HuH-7 (cell line): ENCODE measurements at places on chromosomes 5 and 9.

DNA sequence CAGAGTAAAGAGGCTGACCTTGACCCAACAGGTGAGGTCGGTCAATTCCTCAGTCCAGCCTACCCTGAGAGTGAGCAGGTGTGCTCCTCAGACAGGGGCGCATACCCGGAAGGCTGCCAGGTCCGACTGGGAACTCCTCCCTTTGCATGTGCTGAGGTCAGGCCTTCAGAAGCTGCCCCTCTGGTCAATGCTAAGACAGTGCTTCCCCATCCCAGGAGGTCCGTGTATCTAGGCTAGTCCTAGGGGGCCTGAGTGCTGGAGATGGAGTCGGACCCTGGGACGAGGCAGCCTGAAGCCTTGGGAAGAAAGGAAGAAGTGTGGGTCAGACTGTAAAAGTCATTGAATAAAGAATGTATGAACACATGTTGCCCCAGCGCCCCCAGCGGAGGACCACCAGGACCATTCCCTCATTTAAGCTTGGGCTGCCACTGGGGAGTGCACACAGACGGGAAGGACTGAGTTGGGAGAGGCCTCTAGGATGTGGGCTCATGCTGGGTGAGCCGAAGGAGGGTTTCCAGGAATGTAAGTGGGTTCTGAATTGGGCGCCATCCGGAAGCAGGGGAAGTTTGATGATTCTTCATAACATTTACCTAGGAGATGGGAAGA lies 41.0 kb upstream of the GFPT2 start:
- no peak for DNase-seq

DNA sequence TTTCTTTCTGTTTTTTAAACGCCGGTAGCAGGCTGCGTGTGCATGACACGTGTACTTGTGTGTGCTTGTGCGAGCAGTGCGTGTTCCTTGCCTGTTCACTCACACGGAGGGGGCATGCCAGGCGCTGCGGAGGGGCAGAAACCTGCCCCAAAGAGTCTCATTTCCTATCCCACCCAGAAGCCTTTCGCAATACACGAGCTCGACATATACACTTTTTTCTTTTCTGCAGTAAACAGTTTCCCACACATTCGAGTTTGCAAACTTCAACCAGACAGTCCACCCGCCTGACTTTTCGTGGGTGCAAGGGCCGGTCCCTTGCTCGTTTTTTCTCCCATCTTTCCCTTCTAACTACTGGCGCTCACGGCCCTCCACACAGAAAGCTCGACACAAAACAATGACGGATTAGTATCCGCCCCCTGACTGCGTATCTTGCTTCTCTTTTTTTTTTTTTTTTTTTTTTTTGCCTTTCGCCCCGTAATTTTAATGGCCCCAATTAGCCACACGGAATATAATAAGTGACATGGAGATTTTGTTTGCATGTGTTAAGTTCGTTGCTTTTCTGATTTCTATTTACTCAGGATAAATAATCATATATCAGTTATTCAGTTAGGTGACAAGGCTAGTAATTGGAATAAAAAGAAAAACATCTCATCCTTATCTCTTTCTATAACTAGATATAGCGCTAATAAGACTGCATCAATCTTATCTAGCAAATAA lies 5.3 kb upstream of the OTP start:
- no peak for DNase-seq

GRCh38 chr9:93587651-93588347 lies 11.4 kb downstream of the PHF2 start:
- DNase-seq = no peak

- DNase-seq = no peak
Observed at GRCh38 chr5:121668635-121669034, 183.0 kb upstream of the FTMT start.

- DNase-seq = no peak
Observed at GRCh38 chr9:97756991-97757390, 59.9 kb upstream of the XPA start.

DNA sequence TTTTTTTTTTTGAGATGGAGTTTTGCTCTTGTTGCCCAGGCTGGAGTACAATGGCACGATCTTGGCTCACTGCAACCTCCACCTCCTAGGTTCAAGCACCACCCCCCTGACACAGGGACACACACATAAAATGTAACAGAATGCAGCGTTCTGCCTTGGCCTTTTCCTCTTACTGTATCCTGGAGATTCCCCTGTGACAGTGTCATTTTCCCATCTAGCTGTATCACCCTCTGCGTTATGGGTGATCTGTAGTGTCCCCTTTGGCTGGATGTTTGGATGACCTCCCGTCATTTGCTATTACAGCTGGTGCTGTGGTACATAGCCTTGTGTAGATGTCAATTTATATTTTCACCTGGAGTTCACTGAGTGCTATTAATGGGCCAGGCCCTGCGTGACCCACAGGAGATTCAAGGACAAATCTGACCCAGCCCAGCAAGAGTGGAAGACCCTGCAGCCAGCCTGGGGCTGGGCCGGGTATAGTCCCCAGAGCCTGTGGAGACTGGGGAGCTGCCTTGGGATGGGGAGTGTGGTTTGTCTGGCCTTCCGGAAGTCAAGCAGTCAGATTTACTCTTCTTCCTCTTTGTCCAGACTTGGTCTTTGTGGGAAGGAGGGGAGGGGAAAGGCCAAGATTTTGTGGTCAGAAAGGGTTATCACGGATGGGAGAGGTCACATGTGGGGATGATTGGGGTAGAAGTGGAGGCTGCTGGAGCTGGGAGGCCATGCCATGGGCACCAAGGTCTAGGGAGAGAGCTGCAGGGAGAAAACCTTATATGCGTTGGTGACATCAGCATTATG lies 43.6 kb downstream of the ERGIC1 start:
- no peak for DNase-seq

- DNase-seq = no peak
Observed at GRCh38 chr5:136001466-136001981, 27.3 kb upstream of the TGFBI start.

- no peak for DNase-seq
Observed at GRCh38 chr9:107227774-107228173, 55.3 kb upstream of the RAD23B start.

DNA sequence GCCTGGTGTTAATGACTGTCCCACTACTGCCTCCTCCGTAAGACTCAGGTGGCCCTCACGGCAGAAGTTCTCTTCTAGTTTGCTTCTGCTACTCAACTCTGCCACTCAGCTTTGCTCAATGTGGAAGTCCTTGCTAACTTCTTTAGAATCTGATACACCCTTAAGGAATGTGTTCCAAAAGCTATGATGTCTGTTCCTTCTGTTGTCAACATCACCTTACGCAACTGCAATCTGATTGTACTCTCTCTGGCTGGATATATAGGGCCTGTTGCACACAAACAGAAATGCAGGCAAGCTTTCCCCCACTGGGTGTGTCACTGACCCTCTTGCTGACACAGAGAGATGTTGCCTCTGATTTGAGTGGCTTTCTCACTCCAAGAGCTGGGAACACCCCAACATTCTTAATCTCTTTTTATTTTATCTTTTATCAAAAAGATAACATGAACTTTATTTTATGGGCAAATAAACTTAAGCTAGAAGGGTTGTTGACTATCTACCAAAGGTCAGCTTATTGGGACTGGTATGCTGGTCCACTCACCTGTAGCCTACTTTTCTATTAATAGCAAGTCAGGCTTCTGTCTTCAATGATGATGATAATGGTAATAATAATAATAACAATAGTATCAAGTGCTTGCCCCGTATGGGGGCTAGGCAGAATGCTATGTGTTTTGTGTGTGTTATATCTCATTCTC lies 25.2 kb downstream of the TMEM252 start:
- no peak for DNase-seq

DNA sequence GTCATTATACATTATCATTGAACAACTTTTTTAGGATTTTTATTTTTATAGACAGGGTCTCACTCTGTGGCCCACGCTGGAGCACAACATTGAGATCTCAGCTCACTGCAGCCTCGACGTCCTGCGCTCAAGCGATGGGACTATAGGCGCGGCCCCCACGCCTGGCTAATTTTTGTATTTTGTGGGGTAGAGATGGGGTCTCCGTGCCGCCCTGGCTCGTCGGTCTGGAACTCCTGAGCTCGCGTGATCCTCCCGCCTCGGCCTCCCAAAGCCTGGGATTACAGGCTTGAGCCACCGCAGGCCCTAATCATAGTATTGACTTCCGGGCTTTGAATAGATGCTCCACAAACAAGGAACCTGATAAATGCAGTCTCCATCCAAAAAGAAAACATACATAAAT lies 1.4 kb upstream of the EDF1 start:
- DNase-seq = no peak

GRCh38 chr5:169814522-169814921 lies 165.8 kb downstream of the INSYN2B start:
- DNase-seq = no peak

GRCh38 chr5:2172471-2172870 lies 289.7 kb upstream of the IRX4 start:
- no peak for DNase-seq

- no peak for DNase-seq
Observed at GRCh38 chr5:124902097-124902821, 155.8 kb upstream of the ZNF608 start.

GRCh38 chr5:125209650-125210049 lies 463.2 kb upstream of the ZNF608 start:
- DNase-seq = no peak

GRCh38 chr9:124286292-124286931 lies 28.7 kb downstream of the NEK6 start:
- no peak for DNase-seq

DNA sequence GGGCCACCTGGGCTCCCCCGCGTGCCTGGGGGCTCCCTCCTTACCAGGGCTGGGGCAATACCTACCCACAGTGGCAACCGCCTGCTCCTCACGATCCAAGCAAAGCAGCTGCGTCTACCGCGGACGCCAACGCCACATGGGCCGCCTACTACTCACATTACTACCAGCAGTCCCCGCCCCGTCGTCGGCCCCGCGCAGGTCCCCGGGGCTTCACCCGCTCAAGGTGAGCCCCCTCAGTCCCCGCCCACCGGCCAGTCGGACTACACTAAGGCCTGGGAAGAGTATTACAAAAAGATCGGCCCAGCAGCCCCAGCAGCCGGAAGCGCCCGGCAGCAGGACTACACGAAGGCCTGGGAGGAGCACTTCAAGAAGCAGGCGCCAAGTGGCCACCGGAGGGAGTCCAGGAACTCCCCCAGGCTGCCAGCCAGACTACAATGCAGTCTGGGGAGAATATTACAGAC lies 106.0 kb upstream of the MTAP start:
- DNase-seq = peak; percentile 12

DNA sequence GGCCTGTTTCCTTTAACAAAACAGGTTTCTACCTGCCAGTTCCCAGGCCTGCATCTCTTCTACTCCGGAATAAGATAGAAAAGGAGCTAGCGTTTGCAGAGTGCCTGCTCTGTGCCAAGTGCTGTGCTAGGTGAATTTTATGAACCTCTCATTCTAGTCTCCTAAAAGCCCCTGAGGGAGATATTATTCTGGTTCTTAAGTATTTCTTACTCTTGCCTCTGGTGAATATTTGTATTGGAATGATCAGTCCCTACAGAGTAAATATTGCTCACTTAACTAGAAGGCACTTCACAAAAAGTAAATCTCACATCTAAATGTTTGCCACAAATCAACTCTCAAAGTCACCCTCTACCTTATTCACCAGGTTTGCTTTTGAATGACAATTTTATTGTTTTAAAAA lies 227.1 kb downstream of the AUH start:
- DNase-seq = no peak

DNA sequence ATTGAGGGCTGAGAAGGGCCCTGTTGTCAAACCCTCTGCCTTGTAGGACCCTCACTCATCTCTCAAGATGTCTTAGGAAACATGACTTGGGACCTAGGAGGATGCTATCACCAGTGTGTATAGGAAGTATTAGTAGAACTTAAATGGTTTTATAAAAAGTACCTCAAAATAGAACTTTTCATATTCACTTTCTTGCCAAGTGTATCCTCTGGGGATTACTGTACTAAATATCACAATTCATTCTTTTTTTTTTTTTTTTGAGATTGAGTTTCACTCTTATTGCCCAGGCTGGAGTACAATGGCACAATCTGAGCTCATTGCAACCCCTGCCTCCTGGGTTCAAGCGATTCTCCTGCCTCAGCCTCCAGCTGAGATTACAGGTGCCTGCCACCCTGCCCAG lies 56.2 kb downstream of the ARHGEF28 start:
- DNase-seq = no peak

DNA sequence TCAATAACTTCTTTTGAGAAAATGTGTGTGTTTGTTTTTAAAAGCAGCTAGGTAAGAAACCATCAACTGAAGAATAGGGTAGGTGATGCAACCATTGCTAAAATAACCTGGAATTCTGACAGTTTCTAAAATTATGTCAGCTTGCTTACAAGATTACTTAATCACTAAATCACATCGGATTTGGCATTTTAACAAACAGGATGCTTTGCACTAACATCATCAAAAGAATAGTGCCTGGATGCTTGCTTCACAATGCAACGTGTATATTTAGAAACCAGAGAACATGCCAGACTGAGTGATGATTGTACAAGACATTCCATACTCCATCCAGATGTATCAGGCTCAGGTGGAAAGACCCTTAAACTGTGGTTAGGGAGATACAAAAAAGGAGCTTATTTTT lies 43.9 kb downstream of the PAM start:
- DNase-seq = no peak
